ENCODE measurements at places on chromosomes 1 and 21.
A peak's percentile ranks its signal among the peaks of the same experiment; 100 is the strongest.

DNA sequence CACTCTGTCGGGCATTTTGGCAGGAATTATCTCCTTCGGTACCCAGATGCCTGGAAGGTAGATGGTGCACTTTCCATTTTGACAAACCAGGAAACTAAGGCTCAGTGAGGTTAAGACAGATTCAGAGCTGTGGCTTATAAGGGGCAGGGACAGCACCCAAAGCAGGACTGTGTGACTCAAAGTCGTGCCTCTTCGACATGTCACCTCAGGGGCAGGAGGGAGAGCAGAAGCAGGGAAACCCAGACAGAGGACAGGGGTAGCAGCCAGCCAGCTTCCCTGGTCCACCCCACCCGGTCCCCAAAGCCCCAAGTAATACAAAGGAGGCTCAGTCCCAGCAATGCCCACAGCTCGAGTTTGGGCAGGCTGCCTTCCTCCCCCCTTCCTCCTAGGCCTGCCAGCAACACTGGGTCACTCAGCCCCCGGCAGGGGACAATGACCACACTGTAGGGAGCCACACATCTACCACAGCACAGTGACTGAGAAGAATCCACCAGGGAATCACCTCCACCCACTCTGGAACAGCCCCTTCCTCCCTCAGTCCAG, 2.5 kb downstream of the RHOC start:
- no peak for DNase-seq

DNA sequence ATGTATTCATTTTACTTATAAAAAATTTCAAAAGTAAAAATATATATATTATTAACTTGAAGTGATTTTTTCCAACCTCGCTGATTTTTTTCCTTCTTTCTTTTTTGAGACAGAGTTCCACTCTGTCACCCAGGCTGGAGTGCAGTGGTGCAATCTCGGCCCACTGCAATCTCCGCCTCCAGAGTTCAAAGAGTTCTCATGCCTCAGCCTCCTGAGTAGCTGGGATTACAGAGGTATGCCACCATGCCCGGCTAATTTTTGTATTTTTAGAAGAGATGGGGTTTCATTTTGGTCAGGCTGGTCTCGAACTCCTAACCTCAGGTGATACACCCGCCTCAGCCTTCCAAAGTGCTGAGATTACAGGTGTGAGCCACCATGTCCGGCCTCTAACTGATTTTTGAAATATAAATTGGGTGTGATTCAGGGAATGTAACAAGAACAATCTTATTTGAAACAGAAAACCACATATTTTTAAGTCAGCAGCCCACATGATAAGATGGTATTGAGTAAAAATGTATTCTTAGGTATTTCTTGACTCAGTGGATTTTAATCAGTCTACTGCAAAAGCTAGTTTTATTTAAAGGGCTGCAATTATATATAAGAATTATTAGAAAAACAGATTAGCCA, 30.0 kb downstream of the ZBTB8B start:
- no peak for DNase-seq

GRCh38 chr1:208628022-208628914, 384.1 kb upstream of the PLXNA2 start:
- no peak for DNase-seq

- DNase-seq = no peak
These were observed 89.5 kb upstream of the PGBD5 start for GRCh38 chr1:230515451-230516145.

DNA sequence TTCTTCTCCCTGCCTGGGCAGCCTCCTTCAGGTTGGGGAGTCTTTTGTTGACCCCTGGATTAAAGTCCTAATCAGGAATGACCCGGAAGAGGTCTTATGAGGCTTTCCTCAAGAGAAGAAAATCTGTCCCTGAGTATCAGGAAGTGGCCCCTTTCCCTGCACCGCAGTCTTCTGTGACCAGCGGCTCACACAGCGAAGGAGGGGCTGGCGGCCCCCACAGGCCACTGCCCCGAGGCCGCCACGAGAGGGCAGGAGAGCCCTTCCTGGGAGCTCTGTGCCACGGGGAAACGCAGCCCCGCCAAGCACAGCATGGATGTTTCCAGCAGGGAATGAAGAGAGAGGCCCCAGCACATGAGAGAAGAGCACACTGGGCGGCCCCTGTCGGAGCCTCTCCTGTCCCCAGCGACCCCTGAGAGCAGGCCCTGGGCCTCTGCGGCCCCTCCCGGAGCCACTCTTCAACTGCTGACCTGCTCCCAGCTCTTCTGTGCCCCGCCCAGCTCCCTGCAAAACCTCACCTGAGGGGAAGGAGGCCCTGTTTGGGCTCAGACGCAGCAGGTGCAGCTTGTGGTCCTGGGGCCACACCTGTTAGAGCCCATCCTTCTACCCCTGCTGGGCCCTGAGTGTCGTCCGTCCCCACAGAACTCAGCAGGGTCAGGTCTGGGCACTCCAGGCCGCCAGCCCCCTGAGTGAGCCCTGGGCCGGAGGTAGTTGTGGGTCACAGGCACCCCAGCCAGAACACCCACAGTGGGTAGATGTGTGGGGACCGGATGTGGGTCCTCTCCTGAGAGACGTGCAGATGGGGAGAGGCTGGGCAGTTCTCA, 4.9 kb upstream of the POFUT2 start:
- peak; percentile 31 for DNase-seq
